ENCODE measurements at places on chromosomes 5 and 9. TPM values are rescaled to one million over a fixed set of nuclear protein-coding genes. Genes with fewer than 3 reads are reported as not detected.

SPATA9 gene
- not detected for total RNA-seq

IGIP gene
- total RNA-seq, result 19.3 TPM

CXCL14 gene
- not detected for total RNA-seq

RAB3C gene
- total RNA-seq, result not detected

IARS1 gene
- 335 TPM for total RNA-seq

OLFML2A gene
- total RNA-seq, result 0.13 TPM

SLC25A25 gene
- total RNA-seq, result 33.6 TPM

AGXT2 gene
- total RNA-seq, result not detected

ROPN1L gene
- total RNA-seq, result 0.31 TPM
